ELR (cell line): ENCODE measurements at places on chromosomes 4 and X.

DNA sequence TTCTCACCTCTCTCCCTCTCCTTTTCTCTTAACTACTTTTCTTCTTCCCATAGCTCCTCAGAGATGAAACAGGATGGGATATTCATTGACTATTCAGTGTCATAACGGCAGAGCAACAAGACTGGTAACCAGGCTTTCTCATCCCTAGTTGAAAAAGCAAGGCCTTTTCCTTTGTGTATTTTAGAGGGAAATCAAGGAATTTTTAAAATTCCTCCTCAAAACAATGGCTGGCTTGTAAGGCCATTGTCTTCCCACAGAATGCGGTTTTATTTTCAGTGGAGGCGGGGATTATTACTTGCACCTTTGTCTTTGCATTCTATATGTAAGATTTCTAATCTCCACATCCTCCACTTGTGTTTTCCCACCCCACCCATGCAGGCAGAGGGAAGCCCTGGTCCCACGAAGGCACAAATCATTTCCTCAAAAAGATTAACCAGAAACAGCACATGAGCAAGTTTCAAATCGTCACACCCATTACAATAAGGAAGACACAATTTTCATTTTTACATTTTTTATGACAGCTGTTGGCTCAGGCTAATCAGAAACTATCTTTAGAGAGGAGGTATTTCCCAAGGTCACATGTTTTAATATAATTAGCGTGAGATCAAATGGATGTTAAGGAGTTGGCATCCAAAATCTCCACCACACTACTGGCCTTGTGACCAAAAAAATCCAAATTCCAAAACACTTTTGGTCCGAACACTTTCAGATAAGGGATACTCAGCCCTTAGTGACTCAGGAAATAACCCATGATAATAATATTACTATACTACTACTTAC, 53.0 kb upstream of the KDR start:
- DNase-seq: no peak

DNA sequence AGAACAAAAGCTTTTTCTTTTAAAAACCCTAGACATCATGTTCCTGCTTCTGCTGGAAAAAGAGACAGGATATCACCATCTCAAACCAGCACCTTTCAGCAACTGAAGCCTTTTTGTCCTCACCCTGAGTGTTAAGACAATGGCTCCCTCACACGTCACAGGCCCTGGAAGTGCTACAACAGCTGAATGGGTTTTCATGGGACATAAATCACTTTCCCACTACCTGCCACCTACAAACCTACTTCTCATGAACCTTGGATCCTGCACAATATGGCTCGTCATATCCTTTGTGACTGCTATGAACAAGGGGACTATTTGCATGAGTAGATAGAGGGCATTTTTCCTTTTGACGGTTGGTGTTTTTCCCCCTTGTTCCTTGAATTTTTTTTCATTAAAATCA, 93.6 kb downstream of the TSPAN5 start:
- DNase-seq: no peak

DNA sequence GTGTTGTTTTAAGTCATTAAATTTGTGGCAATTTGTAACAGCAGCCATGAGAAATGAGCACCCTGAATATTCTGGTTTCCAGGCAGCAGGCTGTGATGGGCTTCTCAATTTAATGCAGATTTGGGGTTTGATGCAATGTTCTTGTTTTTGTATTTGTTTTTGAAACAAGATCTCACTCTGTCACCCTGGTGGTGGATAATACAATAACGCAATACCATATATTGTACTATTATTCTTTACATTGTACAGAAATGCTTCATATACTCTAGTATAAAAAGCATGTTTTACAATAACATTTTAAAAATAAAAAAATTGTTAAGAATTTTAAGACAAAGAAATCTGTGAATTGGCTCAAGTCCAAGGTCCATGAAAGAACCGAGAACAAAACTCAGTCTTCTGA, 129.1 kb downstream of the USP46 start:
- DNase-seq: no peak

DNA sequence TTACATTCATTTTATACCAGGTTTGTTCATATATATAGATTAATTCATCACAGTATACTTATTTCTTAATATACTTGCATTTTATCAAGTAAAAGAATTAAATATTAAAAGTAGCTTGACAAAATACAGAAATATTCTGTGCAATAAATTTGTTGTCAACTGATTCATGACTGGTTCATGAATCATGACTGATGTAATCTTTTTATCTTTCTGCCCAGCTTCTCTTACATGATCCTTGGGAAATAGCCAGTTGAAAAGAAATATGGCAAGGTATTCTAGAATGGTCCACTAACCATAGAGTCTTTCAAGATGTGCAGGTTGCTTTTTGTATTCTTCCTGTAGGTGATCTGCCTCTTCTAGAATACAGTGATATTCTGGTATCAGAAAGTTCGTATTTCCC, 4.2 kb upstream of the CCNA2 start:
- peak; percentile 74 for DNase-seq

DNA sequence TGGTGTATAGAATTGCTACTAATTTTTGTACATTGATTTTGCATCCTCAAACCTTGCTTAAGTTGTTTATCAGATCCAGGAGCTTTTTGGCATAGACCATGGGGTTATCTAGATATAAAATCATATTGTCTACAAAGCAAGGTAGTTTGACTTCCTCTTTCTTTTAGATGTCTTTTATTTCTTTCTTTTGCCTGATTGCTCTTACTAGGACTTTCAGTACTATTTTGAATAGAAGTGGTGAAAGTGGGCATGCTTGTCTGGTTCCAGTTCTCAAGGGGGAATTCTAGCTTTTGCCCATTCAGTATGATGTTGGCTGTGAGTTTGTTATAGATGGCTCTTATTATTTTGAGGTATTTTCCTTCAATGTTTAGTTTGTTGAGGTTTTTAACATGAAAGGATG, 187.9 kb upstream of the LCORL start:
- no peak for DNase-seq

DNA sequence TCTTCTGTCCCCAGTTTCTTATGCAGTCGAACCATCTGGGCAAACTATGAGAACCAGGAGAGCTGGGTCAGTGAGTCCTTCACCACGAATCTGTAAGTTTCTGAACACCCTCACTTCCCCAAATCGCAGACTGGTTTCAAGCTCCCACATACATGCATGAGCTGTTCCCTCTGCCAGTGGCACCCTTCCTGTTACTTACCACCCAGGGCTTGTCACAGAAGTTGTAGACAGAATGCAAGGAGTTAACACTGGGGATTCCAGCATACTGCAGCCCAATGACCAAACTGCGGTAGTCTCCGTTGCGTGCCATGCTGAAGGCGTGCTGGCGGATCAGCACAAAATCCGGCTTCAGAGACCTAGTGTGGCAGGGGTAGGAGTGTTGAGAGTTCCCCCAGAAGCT, 14.6 kb downstream of the SYN1 start:
- DNase-seq: no peak

- peak; percentile 40 for DNase-seq
These were observed 345.3 kb upstream of the LCORL start for GRCh38 chr4:18366892-18367291.

DNA sequence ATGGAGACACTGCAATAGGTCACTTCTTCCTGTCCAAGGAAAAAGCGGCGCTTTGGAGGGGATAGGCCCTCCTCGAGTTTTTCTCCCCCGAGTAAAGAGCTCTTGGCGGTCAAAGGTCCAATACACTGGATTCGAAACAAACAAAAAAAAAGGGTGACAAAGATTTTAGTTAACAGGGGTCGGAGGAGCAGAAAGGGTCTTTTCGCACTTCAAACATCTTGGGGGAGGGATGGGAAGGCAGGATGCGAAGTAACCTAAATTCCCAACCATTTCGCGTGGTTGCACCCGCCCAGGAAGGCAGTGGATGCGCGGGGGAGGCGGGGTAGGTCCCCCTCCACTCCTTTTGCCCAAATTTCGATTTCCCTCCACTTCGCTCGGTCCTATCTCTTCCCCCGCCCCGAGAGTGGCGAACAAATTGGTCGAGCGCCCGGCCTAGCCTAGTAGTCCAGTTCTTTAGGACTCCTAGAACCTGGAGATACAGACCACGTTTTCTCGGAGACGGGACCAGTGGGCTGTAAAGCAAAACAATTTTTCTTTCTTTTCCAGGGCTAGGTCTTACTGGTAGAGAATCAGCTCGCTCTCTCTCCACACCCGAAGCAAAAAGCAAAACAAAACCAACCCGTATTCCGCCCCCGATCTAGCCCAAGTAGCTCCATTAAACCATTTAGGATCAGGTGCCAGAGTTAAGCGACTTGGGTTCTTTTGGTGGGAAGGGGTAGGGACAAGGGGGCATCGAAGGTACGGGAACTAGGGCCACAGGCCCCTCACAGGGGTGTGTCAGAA, 2.0 kb upstream of the STAG2 start:
- DNase-seq: peak; percentile 46

DNA sequence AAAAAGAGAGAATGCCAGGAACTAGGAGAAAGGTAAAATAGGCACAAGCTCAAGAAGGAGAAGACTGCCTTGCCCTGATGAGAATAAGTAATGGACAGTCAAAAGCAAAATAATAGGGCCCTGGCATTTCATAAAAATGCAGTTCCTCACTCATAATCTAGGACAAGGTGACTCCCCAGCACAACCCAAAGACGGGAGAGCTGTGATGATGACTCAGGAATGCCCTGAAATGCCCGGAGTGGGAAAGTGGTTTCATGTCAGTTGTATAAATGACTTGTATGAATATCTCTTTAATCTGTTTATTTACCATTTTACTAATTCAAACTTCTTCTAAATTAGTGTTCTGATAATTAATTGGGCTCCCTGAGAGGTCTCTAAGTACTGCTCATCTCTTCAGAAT, 28.8 kb upstream of the SETD7 start:
- peak; percentile 55 for DNase-seq

- no peak for DNase-seq
These were observed 78.1 kb downstream of the LDB2 start for GRCh38 chr4:16820329-16820728.

DNA sequence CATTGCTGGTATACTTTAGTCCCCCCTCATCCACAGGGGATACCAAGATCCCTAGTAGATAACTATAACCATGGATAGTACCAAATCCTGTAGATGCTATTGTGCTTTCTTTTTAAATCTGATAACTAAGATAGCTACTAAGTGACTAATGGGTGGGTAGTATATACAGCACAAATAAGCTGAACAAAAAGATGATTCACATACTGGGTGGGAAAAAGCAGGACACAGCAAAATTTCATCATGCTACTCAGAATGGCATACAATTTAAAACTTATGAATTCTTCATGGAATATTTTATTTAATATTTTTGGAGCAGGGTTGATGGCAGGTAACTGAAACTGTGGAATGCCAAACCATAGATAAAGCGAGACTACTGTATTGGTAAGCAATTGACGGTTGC, 161.6 kb downstream of the IL15 start:
- peak; percentile 62 for DNase-seq

DNA sequence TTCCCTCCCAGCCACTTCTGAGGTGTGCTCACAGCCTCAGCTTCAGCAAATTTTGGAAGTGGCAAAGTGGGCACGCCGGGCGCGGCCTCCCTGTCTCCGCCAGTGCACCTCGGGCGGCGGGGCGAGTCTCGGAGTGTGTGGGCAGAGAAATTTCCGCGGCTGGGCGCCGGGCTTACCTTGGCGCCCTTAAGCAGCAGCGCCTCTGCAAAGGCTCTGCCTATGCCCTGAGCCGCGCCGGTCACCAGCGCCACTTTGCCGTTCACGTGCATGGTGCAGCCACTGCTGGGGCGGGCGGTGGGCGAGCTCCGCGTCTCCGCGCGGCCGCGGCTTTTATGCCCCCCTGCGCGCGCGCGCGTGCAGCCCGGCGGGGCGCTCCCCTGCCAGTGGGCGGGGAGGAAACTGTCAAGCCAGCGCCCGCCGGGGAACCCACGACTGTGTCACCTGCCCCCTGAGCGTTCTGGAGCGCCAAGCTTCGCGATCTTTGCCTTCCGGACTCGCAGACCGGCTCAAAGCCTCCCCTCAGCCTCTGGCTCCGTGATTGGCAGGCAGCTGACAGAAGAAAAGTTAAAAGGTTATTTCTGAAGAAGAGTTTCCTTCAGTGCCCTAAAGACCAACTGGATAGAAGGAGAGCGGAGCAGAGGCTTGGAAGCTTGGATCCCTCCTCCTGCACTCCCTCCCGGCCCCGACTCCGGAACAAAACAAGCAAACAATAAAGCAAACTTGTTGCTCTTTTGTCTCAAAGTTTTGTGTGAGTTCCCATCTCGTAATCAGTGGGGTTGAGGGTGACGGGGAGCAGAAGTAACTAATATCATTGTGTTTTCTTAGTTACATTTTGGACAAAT, at the start of gene HPGD:
TSS of gene HPGD (minus strand) at position 306 of the 842 bp plus-strand sequence. CDS start at position 269, 37 bp downstream.
- DNase-seq: peak; percentile 33

DNA sequence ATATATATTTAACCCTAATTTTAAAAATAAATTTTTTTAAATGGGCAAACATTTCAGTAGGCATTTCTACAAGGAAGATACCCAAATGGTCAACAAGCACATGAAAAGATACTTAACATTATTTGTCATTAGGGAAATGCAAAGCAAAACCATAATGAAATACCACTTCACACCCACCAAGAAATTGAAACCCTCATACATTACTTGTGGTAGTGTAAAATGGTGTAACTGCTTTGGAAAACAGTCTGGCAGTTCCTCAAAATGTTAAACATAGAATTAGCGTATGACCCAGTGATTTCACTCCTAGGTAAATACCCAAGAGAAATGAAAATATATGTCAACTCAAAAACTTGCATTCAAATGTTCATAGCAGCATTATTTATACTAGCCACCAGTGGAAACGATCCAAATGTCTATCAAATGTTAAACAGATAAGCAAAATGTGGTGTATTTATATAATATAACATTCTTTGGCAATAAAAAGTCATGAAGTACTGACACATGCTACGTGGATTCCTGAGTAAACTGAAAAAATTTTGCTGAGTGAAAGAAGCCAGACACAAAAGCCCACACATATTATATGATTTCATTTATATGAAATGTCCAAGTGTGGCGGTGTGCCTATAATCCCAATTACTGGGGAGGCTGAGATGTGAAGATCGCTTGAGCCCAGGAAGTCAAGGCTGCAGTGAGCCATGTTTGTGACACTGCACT, 16.6 kb downstream of the TRIM2 start:
- DNase-seq: no peak

- peak; percentile 6 for DNase-seq
These were observed 51.0 kb downstream of the DHX15 start for GRCh38 chr4:24533364-24533763.

DNA sequence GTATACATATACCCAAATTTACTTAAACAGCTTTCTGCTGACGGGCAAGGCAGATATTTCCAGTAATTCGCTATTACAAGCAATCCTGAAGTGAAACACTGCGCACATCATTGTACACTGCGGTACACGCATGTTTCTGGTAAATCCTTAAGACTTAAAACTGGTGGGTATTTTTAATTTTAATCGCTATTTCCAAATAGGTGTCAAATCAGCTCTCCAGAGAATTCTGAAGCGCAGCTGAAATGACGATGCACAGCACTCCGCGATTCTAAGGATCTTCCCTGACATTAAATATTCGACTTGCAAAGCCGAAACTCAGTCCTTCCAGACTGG, 361 bp downstream of the TMEM128 start:
- DNase-seq: no peak

- DNase-seq: no peak
These were observed 14.8 kb downstream of the ZNF280C start for GRCh38 chrX:130253916-130254315.

GRCh38 chrX:2283111-2283859, 217.5 kb downstream of the DHRSX start:
- no peak for DNase-seq
